ENCODE measurements at places on chromosomes 11 and 22. TPM values are rescaled to one million over a fixed set of nuclear protein-coding genes. Genes with fewer than 3 reads are reported as not detected.

The API5 gene
- 73.7 TPM for total RNA-seq

The PAX6 gene
- 2.0 TPM for total RNA-seq

The FXYD6 gene
- 0.16 TPM for total RNA-seq

The OR2AG1 gene
- not detected for total RNA-seq

The FGF4 gene
- not detected for total RNA-seq

The SMC1B gene
- 0.02 TPM for total RNA-seq

The KCNJ5 gene
- 0.08 TPM for total RNA-seq

All from A549 treated with CpdA at 1 μM for 4 hours (cell line).